ENCODE measurements at places on chromosomes 5 and 9.

DNA sequence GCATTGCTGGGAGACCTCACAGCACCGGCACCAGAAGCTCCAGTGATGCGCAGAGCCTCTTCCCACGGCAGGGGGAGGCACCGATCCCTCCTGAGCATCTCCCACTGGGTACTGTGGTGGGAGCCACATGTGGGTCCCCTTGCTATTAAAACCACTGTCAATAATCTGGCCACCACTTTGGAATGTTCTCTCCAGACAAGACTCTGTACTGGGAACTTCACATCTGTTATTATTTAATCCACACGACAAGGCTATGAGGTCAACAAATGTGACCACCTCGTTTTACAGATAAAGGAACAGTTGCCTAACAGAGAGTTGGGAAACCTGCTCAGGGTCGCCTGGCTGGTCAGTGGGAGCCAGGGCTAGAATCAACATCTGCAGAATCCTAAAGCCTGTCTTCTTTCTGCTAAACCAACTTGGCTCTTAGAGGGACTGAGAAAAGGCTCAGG lies 72.7 kb downstream of the EPB41L4B start:
- no peak for DNase-seq

GRCh38 chr5:146222005-146222404 lies 18.6 kb downstream of the RBM27 start:
- no peak for DNase-seq

DNA sequence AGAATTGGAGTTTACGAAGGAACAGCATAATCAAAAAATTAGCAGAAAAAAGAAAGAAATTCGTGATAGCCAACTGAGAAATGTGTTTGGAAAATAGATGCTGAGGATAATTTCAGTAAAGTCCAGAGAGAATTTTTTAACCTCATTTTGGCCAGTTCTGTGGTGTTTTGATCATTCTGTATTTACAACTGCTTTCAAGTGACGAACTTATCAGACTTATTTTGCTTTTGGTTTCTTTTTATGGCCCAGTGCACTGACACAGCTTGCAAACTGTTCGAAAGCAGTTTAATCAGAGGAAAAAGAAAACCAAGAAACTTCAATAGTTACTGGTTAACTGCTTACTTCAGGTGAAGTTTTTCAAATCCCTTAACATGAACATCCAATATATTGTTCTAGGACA lies 1.9 kb downstream of the SDHA start:
- no peak for DNase-seq

DNA sequence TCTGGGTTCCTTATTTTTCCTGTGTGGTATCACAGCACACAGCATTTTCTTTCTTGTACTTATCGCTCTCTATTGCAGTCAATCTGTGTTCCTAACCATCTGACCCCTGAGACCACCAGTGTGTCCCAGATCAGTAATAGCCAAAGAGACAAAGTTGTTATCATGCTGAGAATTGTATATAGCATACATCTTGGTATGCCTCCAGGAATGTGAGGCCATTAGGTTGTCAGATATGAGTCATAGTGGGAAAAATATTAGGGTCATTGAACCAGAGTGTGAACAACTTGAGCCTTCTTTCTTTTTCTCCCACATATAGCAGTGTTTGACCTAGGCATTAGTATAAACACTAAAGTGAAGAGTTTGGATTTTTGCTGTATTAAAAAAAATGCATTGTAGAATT lies 106.3 kb downstream of the NDUFAF2 start:
- no peak for DNase-seq

- no peak for DNase-seq
Observed at GRCh38 chr5:17748201-17748600, 113.9 kb downstream of the TAF11L14 start.

DNA sequence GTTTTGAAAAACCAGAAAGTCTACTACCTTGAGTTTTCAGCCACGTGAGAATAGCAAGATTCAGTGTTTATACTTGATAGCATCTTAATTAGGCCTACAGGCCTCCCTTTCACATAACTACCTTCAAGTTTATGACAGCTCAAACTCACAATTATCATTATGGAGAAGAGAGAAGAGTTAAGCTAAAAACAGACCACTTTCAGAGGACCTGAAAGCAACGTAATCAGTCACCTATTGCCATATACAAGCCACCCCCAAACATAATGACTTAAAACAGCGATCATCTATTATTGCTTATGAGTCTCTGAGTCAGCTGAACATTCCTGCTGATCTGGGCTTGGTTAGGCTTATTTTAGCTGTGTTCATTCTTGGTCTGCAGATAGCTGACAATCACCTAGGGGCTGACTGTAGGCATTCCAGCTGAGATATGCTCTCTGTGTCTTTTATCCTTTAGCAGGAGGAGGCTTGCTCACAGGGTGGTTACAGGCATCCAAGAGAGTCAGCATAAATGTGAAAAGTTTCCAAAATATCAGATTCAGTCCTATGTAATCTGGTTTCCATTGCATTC lies 130.9 kb downstream of the COX7C start:
- DNase-seq: no peak

GRCh38 chr5:51968756-51969155 lies 585.5 kb downstream of the ISL1 start:
- DNase-seq: no peak
